NCI-H1694 treated with DMSO at 0.1 percent for 48 hours (cell line): ENCODE measurements at places on chromosomes 13 and 19.
A peak's percentile ranks its signal among the peaks of the same experiment; 100 is the strongest.

DNA sequence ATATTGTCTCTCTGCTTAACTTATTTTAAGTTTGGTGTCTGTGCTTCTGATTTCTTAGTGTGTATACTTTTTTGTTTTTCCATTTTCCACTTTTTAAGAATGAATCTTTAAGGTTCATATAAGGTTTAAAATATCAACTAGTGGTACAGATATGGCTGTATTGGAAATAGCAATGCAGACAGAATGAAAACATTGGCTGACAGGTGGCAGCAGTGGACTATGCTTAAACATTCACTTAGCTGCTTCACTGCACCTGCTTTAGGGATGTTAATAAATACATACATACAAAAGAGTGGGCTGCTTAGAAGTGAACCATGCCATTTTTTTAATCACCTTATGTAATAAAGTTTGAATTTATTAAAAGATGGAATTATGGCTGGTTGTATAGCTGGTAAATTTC lies 27.3 kb downstream of the TM9SF2 start:
- DNase-seq, result peak; percentile 58

DNA sequence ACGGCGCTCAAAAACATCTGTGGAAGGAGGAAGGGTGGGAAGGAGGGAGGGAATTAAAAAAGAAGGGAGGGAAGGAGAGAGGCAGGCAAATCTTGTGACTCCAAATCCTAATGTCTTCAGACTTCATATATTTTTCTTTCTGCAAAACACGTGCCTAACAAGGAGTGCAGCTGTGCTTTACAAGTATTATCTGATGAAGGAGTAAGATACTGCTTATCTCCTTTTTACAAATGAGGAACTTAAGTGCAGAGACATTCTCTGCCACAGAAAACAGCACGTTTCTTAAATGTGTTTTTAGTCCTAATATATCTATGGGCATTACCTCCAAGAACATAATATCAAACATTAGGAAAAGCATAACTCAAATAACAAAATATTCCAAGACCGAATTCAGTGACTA lies 6.5 kb downstream of the FLT3 start:
- DNase-seq, result no peak

DNA sequence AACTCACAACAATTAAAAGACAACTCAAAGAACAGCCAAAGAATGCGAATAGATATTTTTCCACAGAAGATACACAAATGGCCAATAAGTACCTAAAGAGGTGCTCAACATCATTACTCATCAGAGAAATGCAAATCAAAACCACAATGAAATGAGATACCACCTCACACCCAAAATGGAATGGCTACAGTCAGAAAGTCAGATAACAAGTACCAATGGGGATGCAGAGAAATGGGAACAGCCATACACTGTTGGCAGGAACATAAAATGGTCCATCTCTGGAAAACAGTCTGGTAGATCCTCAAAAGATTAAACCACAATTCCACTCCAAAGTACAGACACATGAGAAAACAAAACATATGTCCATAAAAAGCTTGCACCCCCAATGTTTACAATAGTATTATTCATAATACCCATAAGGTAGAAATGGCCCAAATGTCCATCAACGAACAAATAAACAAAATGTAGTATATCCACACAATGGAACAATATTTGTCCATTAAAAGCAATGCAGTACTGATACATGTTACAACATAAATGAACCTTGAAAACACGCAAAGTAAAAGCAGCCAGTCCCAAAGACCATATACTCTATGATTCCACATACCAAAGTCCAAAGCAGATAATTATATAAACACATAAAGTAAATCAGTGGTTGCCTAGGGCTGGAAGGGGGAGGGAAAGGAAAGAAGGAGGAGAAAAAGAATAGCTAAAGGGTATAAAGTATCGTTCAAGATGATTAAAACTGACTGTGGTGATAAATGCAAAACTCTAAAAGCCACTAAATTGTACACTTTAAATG lies 19.6 kb downstream of the USP12 start:
- no peak for DNase-seq

- DNase-seq, result peak; percentile 36
Measured at GRCh38 chr19:1248786-1249297, 459 bp downstream of the MIDN start.

- DNase-seq, result no peak
Measured at GRCh38 chr19:6012426-6013170, 34.7 kb upstream of the RANBP3 start.

DNA sequence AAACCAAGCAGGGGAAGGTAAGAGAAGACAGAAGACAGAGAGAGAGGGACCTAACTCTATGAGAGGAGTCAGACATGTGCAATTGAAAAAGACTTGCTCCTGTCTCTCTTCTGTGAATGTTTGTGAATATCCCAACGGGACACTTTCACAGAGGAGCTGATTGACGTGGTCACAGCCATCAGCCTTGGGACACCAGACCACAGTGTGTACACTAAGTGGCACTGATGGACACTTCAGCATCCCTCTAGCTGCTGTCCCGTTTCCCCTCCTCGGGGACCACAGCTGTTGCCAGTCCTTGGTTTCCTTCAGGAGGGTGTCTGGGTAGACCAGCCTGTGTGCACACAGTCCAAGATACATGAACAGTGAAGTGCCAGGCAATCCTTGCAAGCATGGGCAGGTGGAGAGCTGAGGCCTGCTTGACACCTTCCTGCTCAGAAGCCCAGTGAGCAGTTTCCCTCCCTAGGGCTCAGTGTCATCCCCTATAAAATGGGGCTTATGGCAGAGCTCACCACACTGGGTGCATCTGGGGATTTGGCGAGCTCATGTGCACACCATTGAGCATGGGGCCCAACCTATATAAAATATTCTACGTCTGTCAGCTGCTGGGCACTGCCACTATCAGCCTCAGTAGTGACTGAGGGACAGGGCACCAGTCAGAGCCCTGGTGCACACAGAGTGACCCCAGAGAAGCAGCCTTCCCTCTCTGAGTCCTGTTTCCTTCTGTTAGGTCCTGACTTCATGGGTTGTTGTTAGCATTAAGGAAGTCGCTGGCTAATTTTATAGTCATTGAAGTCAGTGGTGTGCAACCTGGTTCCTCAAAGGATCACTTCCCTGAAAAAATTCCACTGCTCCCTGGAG lies 4.3 kb upstream of the USF2 start:
- DNase-seq, result no peak

DNA sequence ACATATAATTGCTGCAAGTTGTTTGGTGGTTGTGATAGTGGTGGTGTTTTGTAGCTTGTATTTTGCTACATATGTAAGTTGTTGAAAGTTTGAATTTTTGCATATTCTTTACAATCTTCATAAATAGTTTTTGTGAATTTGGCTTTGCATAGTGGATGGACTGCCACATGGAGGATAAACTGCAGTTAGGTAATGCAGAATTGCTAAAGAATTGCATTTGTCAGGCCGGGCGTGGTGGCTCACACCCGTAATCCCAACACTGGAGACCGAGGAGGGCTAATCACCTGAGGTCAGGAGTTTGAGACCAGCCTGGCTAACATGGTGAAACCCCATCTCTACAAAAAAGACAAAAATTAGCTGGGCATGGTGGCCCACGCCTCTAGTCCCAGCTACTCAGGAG lies 111.9 kb downstream of the ZAR1L start:
- no peak for DNase-seq

DNA sequence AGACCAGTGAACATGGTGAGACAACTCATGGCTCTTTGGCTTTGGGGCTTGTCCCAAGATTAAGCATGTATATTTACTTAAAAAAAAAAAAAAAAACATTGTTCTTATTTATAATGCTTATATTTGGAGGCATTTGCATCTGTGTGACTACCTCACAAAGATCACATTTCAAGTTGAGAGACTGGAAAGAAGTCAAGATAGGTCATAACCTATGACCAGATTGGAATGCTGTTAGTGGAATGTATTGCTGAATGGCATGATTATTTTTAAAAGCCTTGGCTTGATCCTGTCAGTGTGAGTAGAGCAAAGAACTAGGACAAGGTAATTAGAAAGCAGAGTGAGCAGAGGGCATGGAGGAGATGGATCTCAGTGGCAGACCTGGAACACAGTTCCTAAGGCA lies 214.6 kb downstream of the OXGR1 start:
- no peak for DNase-seq

DNA sequence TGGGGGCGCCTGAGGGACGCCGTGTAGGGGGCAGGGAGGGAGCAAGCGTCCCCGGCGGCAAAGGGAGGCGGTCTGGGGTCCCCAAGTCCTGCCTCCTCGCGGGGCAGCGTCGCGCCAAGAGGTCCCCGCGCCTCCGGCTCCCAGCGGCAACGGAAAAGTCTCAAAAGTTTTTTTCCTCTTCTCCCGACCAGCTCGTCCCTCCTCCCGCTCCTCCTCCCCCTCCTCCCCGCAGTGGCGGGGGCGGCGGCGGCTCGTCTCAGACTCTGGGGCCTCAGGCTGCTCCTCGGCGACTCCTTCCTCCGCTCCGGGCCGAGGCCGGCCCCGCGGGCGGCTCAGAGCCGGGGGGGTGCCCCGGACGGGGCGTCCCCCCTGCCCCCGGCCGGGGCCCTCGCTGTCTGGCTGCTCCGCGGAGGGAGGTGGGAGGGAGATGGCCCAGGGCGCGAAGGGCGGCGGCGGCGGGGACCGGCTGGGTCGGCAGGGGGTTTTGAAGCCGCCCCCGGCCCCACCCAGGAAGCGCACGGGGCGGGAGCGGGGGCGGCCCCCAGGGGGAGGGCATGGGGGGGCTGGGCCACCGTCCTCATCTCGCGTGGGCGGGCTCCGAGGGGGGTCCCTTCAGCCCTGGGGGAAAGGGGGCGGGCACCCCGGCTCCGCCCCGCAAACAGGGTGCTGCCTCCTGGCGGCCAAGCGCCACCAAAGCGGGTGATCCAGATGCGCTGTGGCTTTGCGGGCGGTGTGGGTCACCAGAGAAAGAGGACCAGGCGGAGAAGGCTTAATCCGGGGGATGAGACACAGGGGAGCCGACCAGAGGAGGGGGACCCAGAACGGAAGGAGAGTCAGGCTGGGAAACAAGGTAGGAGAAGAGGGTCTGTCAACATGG lies at the start of gene TGFB1:
TSS of gene TGFB1 (minus strand) at position 457 of the 877 bp plus-strand sequence. CDS start 878 bp downstream, outside the sequence.
- DNase-seq, result peak; percentile 34

- DNase-seq, result no peak
Measured at GRCh38 chr13:108093616-108094015, 121.7 kb downstream of the LIG4 start.

DNA sequence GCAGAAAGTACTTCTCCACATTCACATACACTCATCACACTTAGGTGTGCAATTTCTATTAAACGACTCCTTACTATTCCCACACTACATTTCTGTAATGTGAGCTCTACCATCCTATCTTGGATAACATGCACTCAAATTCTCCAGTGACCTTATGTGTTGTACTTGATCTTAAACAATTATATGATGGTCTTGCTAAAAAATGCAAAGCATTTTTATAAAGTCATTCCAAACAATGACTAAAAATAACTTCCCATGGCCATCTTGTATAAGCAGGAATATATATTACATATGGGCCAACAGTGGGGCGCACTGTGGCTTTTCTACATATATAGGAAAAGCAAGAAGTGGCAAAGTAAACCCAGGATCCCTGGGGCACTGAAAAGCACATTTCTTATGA lies 155.5 kb downstream of the FLT1 start:
- no peak for DNase-seq

- no peak for DNase-seq
Measured at GRCh38 chr19:53193535-53194222, 521 bp upstream of the ZNF665 start.

GRCh38 chr13:60094385-60095088 lies 69.2 kb downstream of the DIAPH3 start:
- DNase-seq, result no peak

DNA sequence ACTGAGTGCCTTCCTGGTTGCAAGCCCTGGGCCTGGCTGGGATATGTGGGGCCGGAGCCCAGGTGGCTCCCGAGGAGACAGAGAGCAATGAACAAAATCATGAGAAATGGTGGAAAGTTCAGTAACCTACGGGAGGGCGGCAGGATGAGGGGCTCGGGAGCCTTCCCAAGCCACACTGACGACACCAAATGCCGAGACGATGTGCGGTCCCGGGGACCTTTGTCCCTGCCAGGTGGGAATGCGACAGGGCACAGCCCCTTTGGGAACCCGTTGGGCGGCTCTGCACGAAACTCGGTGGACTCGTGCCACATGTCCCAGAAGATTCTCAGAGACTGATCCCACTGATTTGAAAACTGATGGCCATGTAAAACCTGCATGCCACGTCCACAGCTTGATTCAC lies 11.7 kb upstream of the ZNF14 start:
- no peak for DNase-seq

DNA sequence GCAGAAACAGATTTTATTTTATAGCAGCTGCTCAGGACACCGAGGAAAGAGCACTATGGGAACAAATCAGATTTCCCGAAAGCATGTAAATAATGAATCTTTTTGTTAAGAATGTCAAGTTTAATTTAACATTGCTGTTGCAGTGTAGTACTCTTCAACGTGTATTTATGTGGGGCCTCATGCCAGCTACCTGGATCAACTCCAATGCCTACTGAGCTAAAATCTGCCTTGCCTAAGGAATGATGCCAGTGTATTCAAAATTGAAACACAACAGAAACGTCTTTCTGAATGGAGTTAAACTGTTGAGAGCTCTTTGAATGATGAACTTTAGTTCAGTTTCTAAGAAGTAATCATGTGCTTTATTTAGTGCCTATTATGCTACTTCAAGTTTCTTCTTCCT lies 1379.8 kb upstream of the ATXN8OS start:
- DNase-seq, result no peak

DNA sequence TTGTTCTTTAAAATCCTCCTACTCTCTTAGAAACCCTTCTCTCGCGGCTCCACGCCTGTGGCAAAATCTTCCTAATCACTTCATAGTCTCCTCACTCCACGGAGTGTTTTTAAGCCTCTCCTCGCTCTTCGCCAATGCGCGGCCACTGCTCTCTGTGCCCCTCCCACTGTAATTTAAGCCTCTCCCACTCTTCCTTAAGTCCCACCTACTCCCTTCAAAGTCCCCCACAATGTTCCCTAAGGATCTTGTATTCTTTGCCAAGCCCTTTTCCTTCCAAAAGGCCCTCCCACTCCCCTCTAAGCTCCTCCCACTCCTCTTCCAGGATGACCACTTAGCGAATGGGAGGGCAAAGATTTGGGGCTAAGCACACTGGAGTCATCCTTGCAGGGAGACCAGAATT lies 1.3 kb downstream of the FIZ1 start:
- DNase-seq, result no peak

GRCh38 chr19:49869484-49870308 lies 2.3 kb upstream of the PNKP start:
- peak; percentile 99 for DNase-seq

DNA sequence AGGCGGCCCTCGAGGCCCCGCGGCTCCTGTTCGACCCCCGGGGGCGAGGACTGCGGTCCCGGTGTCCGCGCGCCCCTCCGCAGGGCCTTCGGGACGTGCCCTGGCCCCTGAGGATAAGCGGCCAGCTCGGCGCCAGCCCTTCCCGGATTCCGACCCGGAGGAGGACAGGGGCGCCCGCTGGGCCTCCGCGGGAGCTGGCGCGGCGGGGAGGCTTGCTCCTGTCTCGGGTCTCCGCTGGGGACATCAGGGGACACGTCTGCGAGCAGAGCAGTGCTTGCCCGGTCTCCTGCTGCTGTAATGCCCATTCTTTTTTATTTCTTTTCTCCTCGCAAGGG lies 829 bp downstream of the B3GLCT start:
- DNase-seq, result no peak

GRCh38 chr19:977058-977464 lies 7.1 kb upstream of the WDR18 start:
- DNase-seq, result no peak

GRCh38 chr19:2478756-2479555 lies 3.0 kb downstream of the GADD45B start:
- no peak for DNase-seq
